ENCODE measurements at places on chromosomes 12 and 14.
A peak's percentile ranks its signal among the peaks of the same experiment; 100 is the strongest.

DNA sequence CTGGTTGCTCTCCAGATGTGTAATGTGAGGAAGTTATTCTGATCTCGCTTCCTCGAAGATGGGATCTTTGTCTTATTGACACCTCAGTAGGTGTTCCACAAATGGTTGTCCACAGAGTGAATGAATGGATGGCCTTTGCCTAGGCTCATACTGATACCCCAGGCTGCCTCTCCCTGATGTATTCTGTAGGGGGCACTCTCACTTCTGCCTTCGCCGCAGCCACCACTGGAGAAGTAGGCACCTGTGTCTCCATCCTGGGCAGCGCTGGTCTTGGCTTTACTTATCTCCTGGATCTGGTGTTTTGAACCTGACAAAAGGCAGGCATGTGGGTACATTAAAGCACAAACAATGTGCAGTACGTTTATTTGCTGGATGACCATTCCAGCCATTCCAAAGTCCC is 82.1 kb downstream of the ZFP36L1 start:
- no peak for DNase-seq

- no peak for DNase-seq
These were observed 39.9 kb upstream of the STON2 start for GRCh38 chr14:81440041-81440440.

- DNase-seq: no peak
These were observed 26.4 kb downstream of the KCNA5 start for GRCh38 chr12:5070090-5070489.

GRCh38 chr12:113537046-113537750 is 65.5 kb upstream of the LHX5 start:
- no peak for DNase-seq

DNA sequence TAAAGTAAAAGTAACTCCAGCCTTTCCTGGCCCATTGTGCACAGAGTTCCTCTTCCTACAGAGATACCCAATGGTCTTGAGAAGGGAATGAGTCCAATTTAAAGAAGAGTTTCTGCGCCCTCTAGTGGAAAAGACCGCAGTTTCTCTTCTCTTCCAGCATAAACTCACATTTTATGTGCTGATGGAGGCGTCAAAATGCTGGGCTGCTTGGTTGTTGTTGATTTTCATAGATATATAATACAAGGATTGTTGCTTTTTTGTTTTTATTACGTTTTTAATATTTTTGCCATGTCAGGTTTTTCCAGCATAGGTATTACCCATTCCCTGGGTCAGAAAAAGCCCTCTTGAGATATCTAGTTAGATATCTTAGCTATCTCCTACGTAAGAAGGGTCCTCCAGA is 356.9 kb upstream of the STXBP6 start:
- DNase-seq: peak; percentile 24

DNA sequence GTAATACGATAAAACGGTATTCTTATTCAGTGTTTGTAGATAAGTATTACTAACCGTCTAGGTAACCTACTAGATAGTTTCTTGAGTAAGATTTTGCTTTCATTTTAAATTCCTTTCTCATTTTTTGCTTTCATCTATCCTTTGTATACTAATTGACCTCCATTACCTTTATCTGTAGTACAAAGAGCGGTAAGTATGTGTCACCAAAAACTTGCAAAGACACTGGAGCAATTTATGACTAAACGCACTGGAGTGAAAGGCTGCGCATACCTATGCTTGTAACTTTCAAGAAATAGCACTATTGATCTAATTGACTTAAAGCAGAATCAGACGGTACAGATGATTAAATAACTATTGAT is 1.7 kb downstream of the ARHGAP5 start:
- no peak for DNase-seq

- no peak for DNase-seq
These were observed 33.0 kb downstream of the PWP1 start for GRCh38 chr12:107718606-107719005.

- DNase-seq: no peak
These were observed 45.3 kb downstream of the FRS2 start for GRCh38 chr12:69515394-69515930.

- DNase-seq: no peak
These were observed 27.4 kb downstream of the FAM177A1 start for GRCh38 chr14:35073486-35073885.
